H7 (cell line): ENCODE measurements at places on chromosomes 4 and X. TPM values are rescaled to one million over a fixed set of nuclear protein-coding genes. Genes with fewer than 3 reads are reported as not detected.

The FRMPD4 gene
- 2.2 and 2.6 TPM in 2 replicates for total RNA-seq

The LARP1B gene
- 20.7 and 34.1 TPM in 2 replicates for total RNA-seq

The TGIF2LX gene
- total RNA-seq = not detected in 2 replicates

The GPC3 gene
- total RNA-seq = 73.2 and 81.0 TPM in 2 replicates

The RRH gene
- not detected in 2 replicates for total RNA-seq

The FATE1 gene
- total RNA-seq = 0.11 TPM in 1 of 2 replicates, not detected in the other

The PABPC1L2A gene
- 0.03 and 0.26 TPM in 2 replicates for total RNA-seq

DNA sequence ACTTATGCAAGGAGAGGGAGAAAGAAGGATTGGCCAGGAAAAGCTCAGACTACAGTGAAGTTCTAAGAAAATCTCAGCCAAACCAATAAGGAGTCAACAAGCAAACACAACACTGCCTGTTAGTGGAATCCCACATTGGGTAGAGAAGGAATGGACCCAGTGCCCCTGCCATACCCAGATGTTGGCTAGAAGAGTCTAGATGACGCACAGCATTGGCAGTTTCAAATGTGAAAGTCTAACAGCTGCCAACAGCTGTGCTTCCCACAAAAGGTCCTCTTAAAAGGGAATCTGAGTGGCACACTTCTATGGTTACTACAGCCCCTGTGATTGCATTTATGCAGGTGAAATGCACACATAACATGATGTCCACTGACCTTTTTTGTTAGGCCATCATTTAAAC lies 37.2 kb upstream of the CPEB2 start:
- no peak for DNase-seq

DNA sequence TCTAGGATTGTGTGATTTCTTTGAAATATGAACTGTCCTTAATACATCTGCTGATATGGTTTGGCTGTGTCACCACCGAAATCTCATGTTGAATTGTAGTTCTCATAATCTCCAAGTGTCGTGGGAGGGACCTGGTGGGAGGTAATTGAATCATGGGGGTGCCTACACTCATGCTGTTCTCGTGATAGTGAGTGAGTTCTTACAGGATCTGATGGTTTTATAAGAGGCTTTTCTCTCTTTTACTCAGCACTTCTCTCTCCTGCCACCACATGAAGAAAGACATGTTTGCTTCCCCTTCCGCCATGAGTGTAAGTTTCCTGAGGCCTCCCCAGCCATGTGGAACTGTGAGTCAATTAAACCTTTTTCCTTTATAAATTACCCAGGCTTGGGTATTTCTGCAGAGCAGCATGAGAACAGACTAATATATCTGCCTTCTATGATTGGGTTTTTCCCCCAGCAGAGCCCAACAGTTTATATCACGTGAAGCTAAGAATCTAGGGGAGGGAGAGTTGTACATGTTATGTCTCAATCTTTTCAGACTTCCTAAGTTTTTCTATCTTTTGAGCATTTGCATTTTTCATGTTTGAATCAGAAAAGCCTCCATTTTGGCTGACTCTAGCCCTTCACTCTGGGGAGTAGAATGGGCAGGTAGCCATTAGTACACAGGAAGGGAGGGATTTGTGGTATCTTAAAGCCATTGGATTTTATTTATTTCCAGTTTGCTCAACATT lies 58.9 kb downstream of the PLAC1 start:
- no peak for DNase-seq

- peak; percentile 56 for DNase-seq
These were observed 167.8 kb downstream of the AFAP1 start for GRCh38 chr4:7771541-7772507.

GRCh38 chrX:53724872-53725271 lies 38.4 kb upstream of the HUWE1 start:
- DNase-seq = no peak

- no peak for DNase-seq
These were observed 7.3 kb upstream of the TMEM185A start for GRCh38 chrX:149638860-149639259.

GRCh38 chr4:53695540-53696463 lies 104.5 kb upstream of the LNX1 start:
- no peak for DNase-seq
